Fibroblast of skin of left biceps (primary cell): ENCODE measurements at places on chromosomes 7 and 10.
A peak's percentile ranks its signal among the peaks of the same experiment; 100 is the strongest.

DNA sequence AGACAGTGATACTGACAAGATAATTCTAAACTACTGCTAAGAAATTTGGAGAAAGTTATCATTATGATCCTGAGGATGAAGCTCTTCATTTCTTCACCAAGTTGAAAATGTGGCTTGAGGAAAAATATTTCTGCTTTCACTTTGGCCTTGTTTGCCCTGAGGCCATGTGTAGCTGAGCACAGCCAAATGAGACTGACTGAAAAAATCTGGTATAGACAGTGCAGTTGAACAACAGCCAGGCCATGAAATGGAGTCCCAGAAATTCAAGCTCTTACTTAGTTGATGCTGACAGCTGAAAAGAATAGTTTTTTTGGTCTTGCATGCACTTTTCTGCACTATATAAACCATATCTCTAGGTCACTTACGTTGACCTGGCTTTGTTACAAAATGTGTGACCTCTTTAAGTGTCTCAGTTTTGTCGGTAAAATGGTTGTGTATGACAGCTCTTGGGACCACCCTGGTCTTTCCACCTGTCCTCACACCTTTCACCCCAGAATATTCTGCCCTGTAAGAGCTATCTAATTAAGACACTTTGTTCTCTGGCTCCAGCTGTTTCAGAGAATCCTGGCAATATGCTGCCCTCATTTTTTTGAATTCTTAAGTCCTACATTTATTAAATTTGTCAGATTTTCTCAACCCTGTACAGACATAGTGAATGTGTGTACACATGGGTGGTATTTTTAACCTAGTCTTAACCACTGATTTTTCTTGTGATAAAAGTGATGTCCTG lies 91.3 kb downstream of the CD36 start:
- DNase-seq = no peak

DNA sequence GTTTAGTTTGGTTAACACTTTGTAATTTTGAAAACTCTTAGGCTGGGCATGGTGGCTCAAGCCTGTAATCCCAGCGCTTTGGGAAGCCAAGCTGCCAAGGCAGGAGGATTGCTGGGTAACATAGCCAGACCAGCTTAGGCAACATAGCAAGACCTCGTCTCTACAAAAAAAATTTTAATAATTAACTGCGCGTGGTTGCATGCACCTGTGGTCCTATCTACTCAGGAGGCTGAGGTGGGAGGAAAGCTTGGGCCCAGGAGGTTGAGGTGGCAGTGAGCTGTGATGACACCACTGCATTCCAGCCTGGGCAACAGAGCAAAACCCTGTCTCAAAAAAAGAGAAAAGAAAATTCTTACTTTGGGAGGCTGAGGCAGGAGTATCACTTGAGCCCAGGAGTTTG lies 18.2 kb downstream of the MYOZ1 start:
- DNase-seq = no peak

DNA sequence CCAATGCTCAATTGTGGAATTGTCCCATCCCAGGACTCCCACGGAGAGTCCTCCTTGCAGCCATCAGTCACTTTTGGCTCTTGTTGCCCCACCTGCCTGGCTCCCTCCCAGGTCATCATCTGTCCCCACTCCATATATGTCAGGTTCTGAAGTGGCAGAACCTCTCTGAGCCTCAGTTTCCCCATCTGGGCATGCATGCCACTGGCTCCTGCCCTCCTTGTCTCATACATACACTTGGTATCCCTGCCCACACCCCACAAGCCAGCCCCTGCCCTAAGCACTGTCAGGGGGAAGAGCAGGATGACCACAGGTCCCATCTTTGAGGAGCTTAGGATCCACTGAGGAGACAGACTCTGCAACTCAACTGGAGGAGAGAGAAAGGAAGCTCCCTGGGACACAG lies 156.9 kb downstream of the GRID1 start:
- no peak for DNase-seq

- no peak for DNase-seq
Observed at GRCh38 chr7:142714375-142714774, 34.9 kb upstream of the PRSS1 start.

DNA sequence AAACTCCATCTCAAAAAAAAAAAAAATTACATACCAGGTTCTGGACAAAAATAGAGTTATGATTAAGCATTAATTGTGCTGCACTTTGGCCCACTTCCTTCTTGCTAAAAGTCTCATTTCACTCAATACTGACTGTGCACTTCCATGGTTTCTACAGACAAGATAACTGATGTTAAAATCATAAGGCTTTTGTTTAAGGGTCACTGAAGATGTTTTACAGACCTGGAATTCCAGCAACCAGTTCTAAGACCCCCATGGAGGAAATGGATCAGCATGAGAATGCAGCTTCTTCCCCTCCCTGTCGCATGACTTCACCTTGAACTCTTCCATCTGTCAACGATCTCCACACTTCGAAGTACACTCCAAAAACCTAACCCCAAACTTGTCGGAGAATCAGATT lies 1191.8 kb upstream of the AUTS2 start:
- DNase-seq = no peak

GRCh38 chr10:51297438-51297837 lies 223.2 kb downstream of the PRKG1 start:
- DNase-seq = no peak

DNA sequence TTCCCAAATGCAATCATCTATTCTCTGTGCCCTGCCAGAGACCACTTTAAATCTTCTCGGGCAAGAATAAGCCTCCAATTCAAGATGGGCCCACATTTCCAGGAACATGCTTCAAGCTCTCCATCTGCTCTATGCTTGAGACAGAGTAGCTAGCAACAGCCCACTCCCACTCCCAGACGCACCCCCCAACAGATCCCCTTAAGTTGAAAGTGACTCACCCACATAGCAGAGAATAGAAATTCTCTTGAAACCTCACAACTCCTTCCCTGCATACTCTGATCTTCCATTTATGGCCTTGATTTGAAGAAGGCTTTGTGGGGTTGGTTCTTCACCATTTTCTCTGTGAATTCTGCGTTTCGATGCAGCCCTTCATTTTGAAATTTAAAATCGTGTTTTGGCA lies 604.0 kb downstream of the INHBA start:
- no peak for DNase-seq

- no peak for DNase-seq
Observed at GRCh38 chr10:29688230-29688661, 53.5 kb upstream of the SVIL start.

- no peak for DNase-seq
Observed at GRCh38 chr10:6242089-6242488, 39.4 kb downstream of the PFKFB3 start.

- DNase-seq = no peak
Observed at GRCh38 chr7:6171532-6172223, 100.7 kb downstream of the CYTH3 start.

DNA sequence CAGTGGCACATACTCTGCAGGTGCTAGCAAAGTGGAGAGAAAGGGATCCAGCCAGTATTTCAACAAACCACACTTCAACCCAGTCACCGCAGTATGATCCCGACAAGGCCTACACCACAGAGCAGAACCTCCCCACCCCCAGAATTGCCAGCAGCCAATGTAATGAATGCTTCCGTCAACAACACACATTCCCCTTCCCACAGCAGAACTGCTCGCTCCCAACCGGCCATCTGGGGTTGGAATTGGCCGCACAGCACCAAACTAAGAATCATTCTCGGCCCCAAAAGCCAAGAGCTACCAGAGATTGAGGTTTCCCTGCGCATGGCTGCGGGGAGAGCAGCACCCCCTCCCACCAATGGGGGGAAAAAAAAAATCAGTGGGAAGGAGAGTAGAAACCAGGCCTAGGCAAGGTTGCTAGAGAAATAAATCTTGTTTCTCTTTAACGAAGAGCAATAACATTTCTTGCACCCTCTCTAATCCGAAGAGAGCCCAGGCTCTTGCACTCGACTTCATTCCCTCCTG lies 1.1 kb downstream of the WASL start:
- DNase-seq = peak; percentile 32

GRCh38 chr10:130394832-130395231 lies 258.6 kb downstream of the GLRX3 start:
- no peak for DNase-seq

DNA sequence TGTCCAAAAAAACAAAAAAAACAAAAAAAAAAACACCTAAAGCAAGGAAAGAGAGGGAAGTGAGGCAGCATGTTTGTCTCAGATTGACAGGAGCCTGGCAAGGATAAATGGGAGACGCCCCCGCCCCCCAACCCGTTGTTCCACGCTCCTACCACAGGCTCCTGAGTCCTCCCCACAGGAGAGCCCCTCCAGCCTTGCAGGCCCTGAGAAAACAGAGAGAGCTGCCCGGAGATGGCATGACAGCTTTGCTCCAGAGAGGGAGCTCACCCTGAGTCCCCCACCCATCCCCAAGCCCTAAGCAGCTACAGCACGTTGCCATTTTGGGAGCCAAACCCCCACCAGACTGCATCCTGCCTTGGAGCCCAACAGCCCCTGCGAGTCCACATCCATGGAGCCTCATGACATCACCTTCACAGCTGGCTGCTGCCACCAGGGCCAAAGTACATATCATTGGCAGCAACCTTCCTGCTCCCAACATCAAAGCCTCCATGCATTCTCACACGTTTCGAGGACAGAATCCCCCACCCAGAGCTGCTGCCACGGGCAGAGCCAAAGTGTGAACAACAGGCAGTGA lies 1283.3 kb downstream of the TYW1 start:
- DNase-seq = no peak

DNA sequence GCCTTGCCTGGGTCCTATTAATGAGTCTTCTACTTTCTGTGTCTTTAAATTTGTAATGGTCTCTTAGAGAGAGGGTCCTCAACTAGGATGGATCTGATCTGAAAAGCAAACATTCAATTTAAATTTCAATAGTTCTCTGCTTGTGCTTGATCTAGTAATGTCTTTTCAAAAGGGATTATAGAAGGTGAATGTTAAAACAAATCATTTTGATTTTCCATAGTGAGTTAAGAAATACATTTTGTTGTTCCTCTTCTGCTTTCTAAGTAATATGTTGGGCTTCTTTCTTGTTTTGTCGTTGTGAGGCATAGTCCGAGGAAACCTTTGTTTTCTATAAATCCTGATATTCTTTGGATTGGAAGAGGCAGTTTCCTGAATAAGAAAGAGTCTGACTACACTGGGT lies 18.8 kb downstream of the NRF1 start:
- no peak for DNase-seq

- DNase-seq = no peak
Observed at GRCh38 chr10:112336556-112337201, 37.2 kb upstream of the ACSL5 start.

DNA sequence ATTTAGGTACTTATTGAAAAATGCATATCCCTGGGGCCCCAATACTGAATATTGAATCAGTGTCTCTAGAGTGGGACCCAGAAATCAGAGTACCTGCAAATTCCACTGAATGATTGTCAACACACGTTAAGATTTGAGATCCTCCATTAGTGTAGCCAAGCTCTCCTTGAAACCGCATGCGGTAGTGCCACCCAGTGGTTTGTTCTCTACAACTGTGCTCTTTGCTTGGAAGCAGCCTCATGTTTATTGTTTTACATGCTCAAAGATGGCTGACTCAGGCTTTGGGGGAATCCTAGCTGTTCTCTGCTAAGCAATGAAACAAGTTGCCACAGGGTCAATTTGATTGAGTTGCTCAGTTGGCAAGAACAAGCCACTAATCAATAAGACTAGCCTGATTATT lies 340.2 kb upstream of the CELF2 start:
- DNase-seq = peak; percentile 40

GRCh38 chr7:22732556-22733126 lies 5.6 kb downstream of the IL6 start:
- no peak for DNase-seq

- no peak for DNase-seq
Observed at GRCh38 chr10:34612446-34612845, 202.7 kb downstream of the PARD3 start.

DNA sequence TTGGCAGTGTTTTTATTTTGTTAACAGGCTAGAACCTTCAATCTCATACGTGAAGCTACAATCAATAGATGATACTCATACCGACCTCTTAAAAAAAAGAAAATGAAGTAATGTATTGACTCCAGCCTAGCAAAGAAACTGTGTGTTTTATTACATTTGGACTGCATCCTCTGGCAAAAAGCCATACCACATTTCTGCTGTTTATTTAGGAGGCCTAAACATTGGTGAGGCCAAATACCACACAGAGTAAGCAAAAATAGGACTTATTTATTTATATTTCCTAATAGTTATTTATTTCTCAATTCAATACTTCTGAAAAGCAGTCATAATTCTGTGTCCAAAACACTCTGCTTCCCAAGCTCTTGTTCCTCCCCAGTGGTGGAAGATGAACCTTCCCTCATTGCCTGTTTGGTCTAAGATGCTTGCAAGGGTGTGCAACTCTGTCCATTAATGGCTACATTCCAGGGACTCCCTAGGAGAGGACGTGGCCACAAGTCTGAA lies 398.8 kb upstream of the KLF6 start:
- DNase-seq = peak; percentile 20

GRCh38 chr7:25353196-25353595 lies 124.9 kb upstream of the NPVF start:
- DNase-seq = no peak

DNA sequence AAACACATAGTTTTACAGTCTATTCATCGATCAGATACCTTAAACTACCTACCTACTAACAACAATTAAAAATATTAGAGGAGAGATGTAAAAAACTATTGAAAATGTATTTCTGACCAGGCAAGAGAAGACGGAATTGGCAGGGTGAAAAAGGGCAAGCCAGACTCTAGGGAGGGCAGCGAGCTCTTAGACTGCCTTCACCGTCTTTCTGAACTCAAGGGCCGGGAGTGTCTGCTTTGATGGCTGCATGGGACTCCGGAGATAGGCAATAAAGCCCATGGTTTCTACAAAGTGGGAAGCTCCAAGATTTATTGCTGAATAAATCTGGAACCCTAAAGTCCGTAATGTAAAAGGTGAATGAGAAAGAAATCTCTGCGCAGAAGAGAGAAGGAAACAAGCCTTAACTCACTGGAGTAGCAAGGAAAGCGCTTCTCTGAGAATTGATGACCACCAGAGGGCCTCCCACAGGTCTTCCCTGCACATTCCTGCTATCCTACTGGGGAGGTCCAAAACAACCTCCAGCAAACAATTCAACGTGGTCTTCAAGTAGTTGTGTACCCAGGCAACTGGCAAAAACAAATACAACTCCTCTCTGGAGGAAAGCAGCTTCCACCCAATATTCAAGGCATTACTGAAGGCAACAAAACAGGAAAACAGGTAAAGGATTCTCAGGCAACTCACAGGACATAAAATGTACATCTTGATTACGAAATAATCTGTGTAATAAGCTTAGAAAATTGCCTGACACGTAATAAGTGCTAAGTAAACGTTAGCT lies 181.3 kb downstream of the SDK1 start:
- no peak for DNase-seq
